ENCODE measurements at places on chromosomes 6 and 20. TPM values are rescaled to one million over a fixed set of nuclear protein-coding genes. Genes with fewer than 3 reads are reported as not detected.
A peak's percentile ranks its signal among the peaks of the same experiment; 100 is the strongest.

GRCh38 chr20:10271494-10272219 lies 53.0 kb downstream of the SNAP25 start:
- no peak for DNase-seq

DNA sequence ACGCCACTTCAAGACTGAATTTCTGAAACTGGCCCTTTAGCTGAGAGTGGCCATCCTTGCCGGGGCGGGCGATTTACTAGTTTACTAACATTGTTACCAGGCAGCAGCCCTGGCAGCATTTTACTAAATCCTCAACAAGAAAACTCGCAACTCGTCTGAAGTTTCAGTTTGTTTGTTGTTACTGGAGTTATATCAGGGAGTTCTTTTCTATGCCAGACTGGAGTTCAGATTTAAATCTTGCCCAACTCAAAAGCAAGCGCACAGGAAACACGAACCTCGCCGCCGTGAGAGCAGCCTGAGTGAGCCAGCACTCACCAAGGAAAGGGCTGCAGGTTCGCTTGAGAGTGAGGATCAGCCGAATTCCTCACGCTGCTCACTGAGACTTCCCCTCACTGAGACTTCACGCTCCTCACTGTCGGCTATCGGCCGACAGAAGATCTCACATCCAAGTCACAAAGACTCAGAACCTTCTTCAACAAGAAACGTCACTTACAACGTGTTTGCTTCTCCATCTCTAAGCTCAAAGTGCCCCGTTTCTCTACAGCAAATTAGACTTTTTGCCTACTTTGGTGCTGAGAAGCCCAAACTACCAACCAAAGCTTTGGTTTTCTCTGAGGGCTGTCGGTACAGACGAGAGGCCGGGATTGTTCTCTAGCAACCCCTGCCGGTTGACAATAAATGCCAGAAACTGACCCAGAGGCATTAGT lies 78.9 kb downstream of the OLIG3 start:
- peak; percentile 64 for DNase-seq

DNA sequence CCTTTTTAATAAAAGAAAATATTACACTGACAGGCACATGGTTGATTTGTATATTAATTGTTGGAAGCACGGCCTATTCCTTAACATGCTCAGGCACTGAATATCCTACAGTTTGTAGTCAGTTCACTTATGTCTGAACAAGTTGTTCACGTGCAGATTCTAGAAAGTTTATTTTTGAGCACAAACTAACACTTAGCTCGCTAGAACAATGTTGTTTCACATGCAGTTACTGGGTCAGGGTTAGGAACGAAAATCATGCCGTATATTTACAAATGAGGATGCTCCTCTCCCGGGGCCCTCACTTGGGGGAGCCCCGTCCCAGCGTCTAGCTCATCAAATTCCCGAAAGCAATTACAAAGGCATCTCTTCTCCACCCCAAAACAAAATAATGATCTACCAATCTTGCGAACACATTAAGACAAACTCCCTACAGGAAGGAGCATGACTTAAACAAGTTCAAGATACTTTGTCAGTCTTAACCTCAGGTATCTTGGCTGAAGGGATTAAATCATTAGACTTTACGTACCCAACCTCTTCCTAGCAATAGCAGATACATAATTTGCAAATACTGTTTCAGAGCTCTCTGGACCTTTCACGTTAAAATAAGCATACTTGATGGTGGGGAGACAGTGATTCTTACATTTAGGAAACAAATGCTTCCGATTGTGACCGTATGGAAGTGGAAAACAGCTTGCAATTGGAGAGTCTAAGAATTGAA lies 1.5 kb downstream of the MAP7 start:
- DNase-seq = no peak

GRCh38 chr6:29826271-29826670 lies 1.4 kb upstream of the HLA-G start:
- no peak for DNase-seq

DNA sequence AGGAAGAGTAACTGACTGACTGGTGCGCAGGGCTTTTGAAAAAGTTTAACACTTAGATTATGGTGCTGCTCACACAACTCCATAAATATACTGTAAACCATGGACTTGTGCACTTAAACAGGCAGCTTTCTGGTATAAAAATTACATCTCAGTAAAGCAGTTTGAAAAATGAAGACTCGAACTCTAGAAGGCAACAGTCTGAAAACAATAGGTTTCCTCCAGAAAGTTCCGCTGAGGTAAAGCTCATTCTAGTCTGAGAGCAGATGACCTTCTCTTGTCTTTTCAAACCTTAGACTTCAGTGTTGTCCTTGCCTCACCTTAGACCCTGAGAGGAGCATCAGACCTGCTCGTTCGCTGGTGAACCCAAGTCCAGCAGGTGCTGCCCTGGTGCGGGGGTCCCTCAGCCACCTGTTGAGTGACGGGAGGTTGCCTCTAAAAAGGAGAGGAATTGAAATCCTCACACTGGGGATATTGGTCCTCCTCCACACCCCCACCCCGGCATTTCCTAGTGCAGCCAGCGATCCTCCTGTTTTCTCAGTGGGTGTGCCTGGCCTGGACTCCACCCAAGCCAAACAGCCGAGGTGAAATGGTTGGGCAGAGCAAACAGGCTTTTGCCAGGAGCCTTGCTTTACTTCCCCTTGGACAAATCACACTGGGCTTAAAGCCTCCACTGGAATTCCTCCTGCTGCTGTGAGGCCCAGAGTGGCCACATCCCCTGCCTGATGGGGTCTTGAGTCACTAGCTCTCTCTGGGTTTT lies 14.7 kb upstream of the PYGB start:
- no peak for DNase-seq

- DNase-seq = no peak
Measured at GRCh38 chr6:15116889-15117288, 129.0 kb upstream of the JARID2 start.

NPEPL1 gene
- polyA plus RNA-seq = 33.4 TPM

GRCh38 chr6:117655380-117655779 lies 19.9 kb upstream of the NUS1 start:
- no peak for DNase-seq

DNA sequence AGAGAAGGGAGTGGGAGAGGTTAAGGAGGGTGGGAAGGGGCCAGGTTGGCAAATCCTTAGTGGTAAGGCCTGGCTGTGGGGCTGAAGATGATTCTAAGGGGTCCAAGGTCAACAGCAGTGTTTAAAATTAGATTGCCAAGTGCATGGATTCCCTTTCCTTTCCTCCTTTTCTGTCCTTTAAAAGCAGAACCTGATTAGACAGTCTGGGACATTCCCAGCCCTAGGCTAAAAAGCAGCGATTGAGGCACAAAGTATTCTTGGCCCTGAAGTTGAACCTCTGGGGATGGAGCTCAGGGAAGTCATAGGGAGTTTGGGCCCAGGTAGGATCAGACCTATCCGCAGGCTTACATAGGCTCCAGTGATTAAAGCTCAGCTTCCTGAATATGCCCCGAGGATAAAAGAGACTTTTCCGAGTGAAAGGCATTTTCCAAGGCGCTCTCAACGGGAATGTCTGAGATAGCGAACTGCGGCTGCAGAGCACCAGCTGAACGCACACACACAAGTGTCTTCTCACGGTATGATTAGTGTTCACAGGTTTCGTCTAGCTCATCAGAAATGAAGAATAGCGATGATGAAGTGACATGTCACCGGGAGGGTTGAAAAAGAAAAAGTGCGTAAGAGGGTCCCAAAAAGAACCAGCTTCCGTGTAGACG lies 787 bp upstream of the CARMIL1 start:
- DNase-seq = no peak

DNA sequence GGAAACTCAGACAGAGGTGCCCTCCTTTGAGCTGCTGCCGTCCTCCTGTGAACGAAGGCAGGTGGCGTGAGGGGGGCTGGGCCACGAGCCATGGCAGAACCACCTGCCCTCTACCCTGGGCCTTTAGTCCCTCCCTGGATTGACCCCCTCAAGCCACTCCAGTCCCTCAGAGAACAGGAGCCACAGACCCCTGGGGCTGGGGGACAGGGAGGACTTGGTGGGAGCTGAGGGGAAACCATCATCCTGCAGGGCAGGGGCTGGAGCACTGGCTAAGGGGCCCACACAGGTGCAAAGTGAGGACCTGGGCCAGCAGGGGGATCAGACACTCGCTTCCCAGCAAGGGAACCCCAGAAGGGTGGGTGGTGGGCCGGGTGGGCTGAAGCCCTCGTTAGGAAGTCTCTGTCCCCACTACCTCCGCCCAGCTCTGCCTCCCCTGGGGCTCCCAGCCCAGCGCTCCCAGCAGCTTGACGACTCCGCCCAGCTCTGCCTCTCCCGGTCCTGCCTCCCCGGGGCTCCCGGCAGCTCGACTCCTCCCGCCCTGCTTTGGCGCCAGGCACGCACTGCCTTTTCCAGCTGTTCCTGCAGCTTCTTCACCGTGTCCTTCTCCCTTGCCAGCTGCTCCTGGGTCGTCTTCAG lies 44.4 kb downstream of the DSTN start:
- DNase-seq = no peak

DNA sequence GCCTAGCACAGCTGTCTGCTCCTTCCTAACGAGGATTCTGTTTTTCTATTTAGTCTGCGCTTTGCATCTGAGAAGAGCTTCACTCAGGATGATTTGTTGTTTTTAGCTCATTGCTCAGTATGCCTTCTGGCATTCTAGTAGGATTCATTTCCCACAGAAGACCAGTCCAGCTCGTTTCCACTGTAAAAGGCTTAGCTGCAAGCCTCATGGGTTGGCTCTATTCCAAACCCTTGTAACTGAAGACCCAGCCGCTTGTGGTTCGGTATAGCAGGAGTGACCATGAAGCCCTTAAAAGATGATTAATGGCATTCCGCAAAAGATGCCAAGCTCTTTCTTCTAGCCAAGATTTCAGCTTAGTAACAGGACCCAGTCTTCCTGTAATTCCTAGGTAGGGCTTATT lies 7.2 kb downstream of the ADGRF1 start:
- DNase-seq = peak; percentile 79

HLA-DRA gene
- 79.2 TPM for polyA plus RNA-seq

GRCh38 chr6:78559056-78559455 lies 308.3 kb upstream of the IRAK1BP1 start:
- no peak for DNase-seq

LGSN gene
- polyA plus RNA-seq = 0.41 TPM

DNA sequence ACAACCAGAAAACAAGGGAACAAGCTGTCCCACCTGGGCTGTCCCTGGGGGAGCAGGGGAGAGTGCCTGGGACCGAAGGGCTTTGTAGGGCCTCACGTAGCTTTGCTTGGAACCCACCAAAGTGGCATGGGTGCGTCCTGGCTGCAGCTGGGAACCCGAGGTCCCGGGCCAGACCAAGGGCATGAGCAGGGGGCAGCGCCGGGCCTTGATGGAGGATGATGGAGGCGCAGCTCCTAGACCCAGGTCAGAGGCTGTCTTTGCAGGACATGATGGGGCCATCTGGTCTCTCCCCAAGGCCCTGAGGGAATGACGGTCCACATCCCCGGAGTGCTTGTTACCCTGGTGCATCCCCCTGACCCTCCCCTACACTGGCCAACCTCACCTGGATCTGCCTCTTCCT lies 7.6 kb upstream of the OSBPL2 start:
- DNase-seq = no peak

DNA sequence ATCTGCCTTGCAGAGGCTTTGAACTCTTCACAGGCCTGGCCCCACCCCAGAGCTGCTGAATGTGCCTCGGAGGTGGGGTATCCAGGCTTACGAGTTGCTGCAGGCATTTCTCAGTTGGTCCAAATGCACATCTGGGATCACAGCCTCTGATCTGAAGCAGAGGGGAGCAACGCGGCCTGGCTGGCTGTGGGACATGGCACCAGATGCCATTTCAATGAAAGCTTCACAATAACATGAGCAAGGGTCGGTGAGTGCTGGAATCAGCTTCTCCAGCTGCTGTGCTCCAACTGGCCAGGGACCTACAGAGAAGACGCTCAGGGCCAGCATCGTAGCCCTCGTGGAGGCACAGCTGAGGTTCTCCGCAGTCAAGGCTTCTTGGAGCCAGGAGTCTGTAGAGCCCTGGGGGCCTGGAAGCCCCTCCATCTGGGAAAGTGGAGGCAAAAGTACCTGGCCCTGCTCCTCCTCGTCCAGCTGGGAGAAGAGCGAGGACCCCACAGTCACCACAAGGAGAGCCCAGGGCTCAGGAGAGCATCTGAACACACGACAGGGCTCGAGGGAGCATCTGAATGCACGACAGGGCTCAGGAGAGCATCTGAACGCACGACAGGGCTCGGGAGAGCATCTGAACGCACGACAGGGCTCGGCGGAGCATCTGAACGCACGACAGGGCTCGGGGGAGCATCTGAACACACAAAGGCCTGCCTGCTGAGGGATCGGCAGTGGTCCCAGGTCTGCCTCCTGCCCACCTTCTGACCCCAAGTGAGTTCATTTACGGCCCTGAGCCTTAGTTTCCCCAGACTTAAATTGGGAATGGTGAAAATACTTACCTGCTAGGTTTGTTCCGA lies 165.2 kb downstream of the DLL1 start:
- DNase-seq = no peak

GRCh38 chr6:129473546-129473945 lies 236.4 kb downstream of the ARHGAP18 start:
- DNase-seq = no peak

DNA sequence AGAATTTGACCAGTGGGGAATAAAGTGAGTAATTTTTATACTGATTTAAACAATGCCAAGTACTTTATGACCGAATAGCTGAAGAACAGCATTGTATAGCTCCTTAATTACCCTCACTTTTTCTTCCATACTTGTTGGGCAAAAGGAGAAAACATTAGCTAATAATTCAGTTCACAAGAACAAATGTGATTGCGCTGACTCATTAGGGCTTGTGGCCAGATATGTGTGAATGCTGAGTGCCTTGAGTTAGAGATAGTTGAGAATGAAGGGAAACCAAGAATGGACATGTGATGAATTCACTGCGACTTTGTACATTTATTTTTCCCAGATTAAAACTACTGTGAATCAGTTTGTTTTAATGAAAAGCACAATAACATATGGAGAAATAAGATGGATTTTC lies 669.4 kb downstream of the TFAP2A start:
- no peak for DNase-seq

DNA sequence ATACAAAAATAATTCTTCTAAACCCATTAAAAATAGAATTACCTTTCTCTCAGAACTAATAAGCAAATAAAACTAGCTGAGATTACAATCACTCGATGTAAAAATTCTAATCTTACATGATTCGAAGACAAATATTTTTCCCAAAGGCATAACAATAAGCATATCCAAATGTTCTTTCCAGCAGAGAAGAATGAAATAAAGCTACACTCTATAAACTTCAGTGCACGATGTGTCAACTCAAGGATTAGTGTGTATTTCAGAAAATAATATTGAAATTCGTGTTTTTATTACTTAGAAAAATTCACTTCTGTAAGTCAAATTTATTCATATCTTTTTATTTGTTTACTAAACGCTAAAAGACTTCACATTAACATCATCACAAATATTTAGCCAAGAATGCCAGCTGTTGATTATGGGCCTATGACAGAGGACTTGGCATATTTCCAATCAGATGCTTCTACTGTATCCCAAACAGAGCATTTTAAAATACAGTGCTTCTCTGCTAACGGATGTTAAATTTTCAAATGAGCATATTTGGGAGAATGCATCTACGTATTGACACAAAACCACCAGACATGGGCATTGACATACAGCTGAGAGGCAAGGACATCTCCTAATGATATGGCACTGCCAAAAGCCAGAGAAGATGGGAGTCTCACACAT lies 54.7 kb upstream of the PDE7B start:
- DNase-seq = no peak

- no peak for DNase-seq
Measured at GRCh38 chr6:130600880-130601341, 226.3 kb upstream of the SMLR1 start.

FAM209B gene
- polyA plus RNA-seq = 0.43 TPM

- no peak for DNase-seq
Measured at GRCh38 chr20:7627734-7628663, 312.3 kb downstream of the HAO1 start.
